Posterior vena cava (tissue), 2 donors: ENCODE measurements at places on chromosomes 5 and 9. TPM values are rescaled to one million over a fixed set of nuclear protein-coding genes. Genes with fewer than 3 reads are reported as not detected.

The SLC34A3 gene
- not detected for total RNA-seq

The PSD2 gene
- total RNA-seq: 0.14 TPM

The JAKMIP2 gene
- 0.42 TPM for total RNA-seq

The GPX8 gene
- 26.1 TPM for total RNA-seq

The IFNK gene
- total RNA-seq: not detected

The ISL1 gene
- not detected for total RNA-seq

The PDLIM7 gene
- 580 TPM for total RNA-seq

The UAP1L1 gene
- total RNA-seq: 15.2 TPM

The FBP1 gene
- total RNA-seq: 4.2 TPM

The GRXCR2 gene
- total RNA-seq: not detected

The TAF11L5 gene
- total RNA-seq: not detected

The HTR4 gene
- 0.32 TPM for total RNA-seq

The LRRC70 gene
- 5.4 TPM for total RNA-seq

The NFIB gene
- 230 TPM for total RNA-seq
